ENCODE measurements at places on chromosomes 12 and 14. TPM values are rescaled to one million over a fixed set of nuclear protein-coding genes. Genes with fewer than 3 reads are reported as not detected.

- no peaks in the 10 kb centered on the region for H3K36me3 ChIP-seq
- H3K27me3 ChIP-seq: no peaks in the 10 kb centered on the region
- H3K4me3 ChIP-seq: no peak overlapping the region
- H3K27ac ChIP-seq: no peak overlapping the region
- no peak for DNase-seq
Measured at GRCh38 chr12:116798719-116799118, 60.6 kb downstream of the RNFT2 start.

The GPRC5D gene
- not detected for total RNA-seq

GRCh38 chr12:64740646-64741045 lies 18.6 kb downstream of the GNS start:
- no peak for DNase-seq
- H3K36me3 ChIP-seq: peaks cover 41% of the 10 kb centered on the region
- H3K27me3 ChIP-seq: no peaks in the 10 kb centered on the region
- H3K4me3 ChIP-seq: no peak overlapping the region
- H3K4me1 ChIP-seq: peaks cover 5% of the 10 kb centered on the region

GRCh38 chr12:63792338-63792737 lies 12.6 kb downstream of the RXYLT1 start:
- no peaks in the 10 kb centered on the region for H3K36me3 ChIP-seq
- no peak overlapping the region for H3K4me3 ChIP-seq
- H3K4me1 ChIP-seq: no peaks in the 10 kb centered on the region
- no peak overlapping the region for H3K27ac ChIP-seq

- DNase-seq: no peak
- no peaks in the 10 kb centered on the region for H3K27me3 ChIP-seq
- no peaks in the 10 kb centered on the region for H3K4me1 ChIP-seq
- no peak overlapping the region for H3K27ac ChIP-seq
Measured at GRCh38 chr12:63400718-63401117, 249.7 kb upstream of the AVPR1A start.

The ANKRD33 gene
- not detected for total RNA-seq

- H3K27ac ChIP-seq: no peak overlapping the region
- DNase-seq: no peak
- no peak overlapping the region for H3K4me3 ChIP-seq
- H3K27me3 ChIP-seq: no peaks in the 10 kb centered on the region
Measured at GRCh38 chr12:131920902-131921840, 7.9 kb upstream of the PUS1 start.

The ART4 gene
- 1.8 TPM for total RNA-seq

The SLC25A3 gene
- total RNA-seq: 252 TPM

GRCh38 chr12:114141921-114142564 lies 175.9 kb upstream of the RBM19 start:
- no peak for DNase-seq
- H3K4me3 ChIP-seq: no peak overlapping the region
- H3K27ac ChIP-seq: no peak overlapping the region
- no peaks in the 10 kb centered on the region for H3K27me3 ChIP-seq
- no peaks in the 10 kb centered on the region for H3K4me1 ChIP-seq

Measured in pancreas (tissue), 10 donors.